ENCODE measurements at places on chromosomes 4 and X. TPM values are rescaled to one million over a fixed set of nuclear protein-coding genes. Genes with fewer than 3 reads are reported as not detected.

SAT1 gene
- 841 TPM for total RNA-seq

RBMXL3 gene
- total RNA-seq: not detected

PPEF2 gene
- total RNA-seq: not detected

DMRTC1 gene
- total RNA-seq: not detected

PAGE5 gene
- not detected for total RNA-seq

FREM3 gene
- total RNA-seq: not detected

RHOH gene
- total RNA-seq: not detected

KIAA1210 gene
- not detected for total RNA-seq

HPGDS gene
- total RNA-seq: not detected

SSX2B gene
- total RNA-seq: not detected

PPP2R2C gene
- total RNA-seq: not detected

XAGE2 gene
- total RNA-seq: not detected

TMEM144 gene
- total RNA-seq: 14.5 TPM

DCX gene
- 2.5 TPM for total RNA-seq

ZFP92 gene
- under 0.01 TPM for total RNA-seq

FAM47A gene
- total RNA-seq: not detected

CENPVL2 gene
- not detected for total RNA-seq

MAGEA4 gene
- total RNA-seq: not detected

FAM9C gene
- not detected for total RNA-seq

KLKB1 gene
- 0.34 TPM for total RNA-seq

SMIM43 gene
- total RNA-seq: not detected

AMTN gene
- not detected for total RNA-seq

DDX60 gene
- 83.3 TPM for total RNA-seq

FGFR3 gene
- total RNA-seq: under 0.01 TPM

TGIF2LX gene
- total RNA-seq: not detected

ESX1 gene
- not detected for total RNA-seq

HDX gene
- 7.4 TPM for total RNA-seq

MAGEA3 gene
- not detected for total RNA-seq

RBM46 gene
- 0.36 TPM for total RNA-seq
